ENCODE measurements at places on chromosomes 4 and X.

- no peak for DNase-seq
Observed at GRCh38 chr4:107432451-107432850, 287.6 kb downstream of the PAPSS1 start.

- DNase-seq, result no peak
Observed at GRCh38 chr4:136864604-136865185, 667.6 kb downstream of the PCDH18 start.

- no peak for DNase-seq
Observed at GRCh38 chr4:80787306-80787705, 243.2 kb upstream of the BMP3 start.

GRCh38 chr4:145823743-145824142 lies 114.9 kb downstream of the ZNF827 start:
- DNase-seq, result no peak

DNA sequence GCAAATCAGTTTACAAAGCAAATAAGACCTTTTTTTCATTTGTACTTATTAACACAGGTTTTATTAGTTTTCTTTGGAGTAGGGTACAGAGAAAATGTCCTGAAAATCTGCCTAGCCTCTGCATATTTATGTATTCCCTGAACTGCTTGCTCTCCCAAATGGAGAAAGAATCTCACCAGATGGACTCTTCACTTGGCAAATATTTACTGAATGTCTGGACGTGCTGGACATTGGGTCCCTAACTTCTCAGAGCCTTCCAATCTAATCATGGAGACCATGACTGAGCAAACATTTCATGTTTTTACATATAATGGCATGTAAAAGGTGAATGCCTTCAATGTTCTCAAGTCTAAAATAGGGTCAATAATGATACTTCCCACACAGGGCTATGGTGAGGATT lies 126.0 kb downstream of the CHRDL1 start:
- no peak for DNase-seq

- no peak for DNase-seq
Observed at GRCh38 chrX:106247162-106247561, 79.1 kb downstream of the PWWP3B start.

Measured in activated T-cell treated with anti-CD3 and anti-CD28 coated beads for 48 hours (primary cell).